Activated CD4-positive, alpha-beta T cell treated with anti-CD3 and anti-CD28 coated beads, Interleukin-2, amount 10 ng/mL, durations not matched to agents 7 days and 5 days (primary cell): ENCODE measurements at places on chromosomes 6 and 20. TPM values are rescaled to one million over a fixed set of nuclear protein-coding genes. Genes with fewer than 3 reads are reported as not detected.

Gene LRRC73
- 0.48 TPM for total RNA-seq

Gene CTAGE9
- total RNA-seq, result not detected

Gene EFCAB8
- 1.2 TPM for total RNA-seq

Gene EDN3
- total RNA-seq, result 0.22 TPM

Gene HLA-DQB1
- total RNA-seq, result 24.1 TPM

Gene HLA-DRB5
- total RNA-seq, result 27.9 TPM

Gene TRIM38
- 27.6 TPM for total RNA-seq

Gene OGFRL1
- 8.9 TPM for total RNA-seq

Gene EPPIN
- not detected for total RNA-seq

Gene IL17A
- 0.82 TPM for total RNA-seq

Gene SLC17A1
- not detected for total RNA-seq

Gene C4B
- total RNA-seq, result 2.0 TPM

Gene DNAH8
- total RNA-seq, result 0.10 TPM

Gene PLN
- not detected for total RNA-seq

Gene ANKRD6
- 4.8 TPM for total RNA-seq

Gene ZNF334
- total RNA-seq, result 0.71 TPM

Gene LST1
- 36.8 TPM for total RNA-seq

Gene PLEKHG1
- 3.6 TPM for total RNA-seq

Gene ARFGEF3
- total RNA-seq, result 0.05 TPM

Gene TIAM2
- total RNA-seq, result 4.9 TPM

Gene RHAG
- not detected for total RNA-seq

Gene SLC22A16
- total RNA-seq, result not detected

Gene STMND1
- not detected for total RNA-seq

Gene OPRM1
- not detected for total RNA-seq

Gene TRIM15
- total RNA-seq, result not detected

Gene FNDC11
- 0.15 TPM for total RNA-seq
